NCI-H1092 treated with DMSO at 0.1 percent for 48 hours (cell line): ENCODE measurements at places on chromosomes 1 and 21.

- DNase-seq = no peak
These were observed 1.8 kb downstream of the MX2 start for GRCh38 chr21:41363370-41364270.

GRCh38 chr1:6603238-6603914 is 707 bp upstream of the KLHL21 start:
- DNase-seq = no peak

DNA sequence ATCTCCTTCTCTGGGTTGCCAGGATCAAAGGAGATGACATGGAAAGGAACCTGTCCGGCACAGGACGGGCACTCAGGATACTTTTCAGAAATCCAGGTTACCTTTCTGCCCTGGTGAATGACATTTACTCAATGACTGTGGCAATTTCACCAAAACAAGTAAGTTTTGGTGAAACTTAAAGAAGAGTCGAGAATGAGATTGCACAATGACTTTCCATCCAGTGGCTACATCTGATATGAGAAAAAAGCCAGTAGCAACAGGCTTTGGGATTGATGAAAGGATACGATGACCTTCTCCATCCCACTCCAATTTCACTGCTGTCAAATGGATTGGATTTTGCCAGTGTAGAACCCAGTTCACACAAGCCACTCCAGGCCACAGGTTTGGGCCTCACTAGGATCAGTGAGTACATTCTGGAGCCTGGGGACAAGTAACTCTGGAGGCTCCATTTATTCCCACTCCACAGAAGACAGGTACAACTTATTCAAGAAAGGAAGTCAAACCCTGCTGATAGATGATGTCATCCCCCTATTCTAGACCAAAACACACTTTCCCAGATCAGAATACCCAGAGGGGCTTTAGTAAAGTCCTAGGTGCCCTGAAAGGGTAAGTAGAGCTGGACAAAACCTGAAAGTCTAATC is 63.3 kb downstream of the PLPP3 start:
- no peak for DNase-seq

- DNase-seq = no peak
These were observed 3.2 kb upstream of the SLC27A3 start for GRCh38 chr1:153771841-153772593.

DNA sequence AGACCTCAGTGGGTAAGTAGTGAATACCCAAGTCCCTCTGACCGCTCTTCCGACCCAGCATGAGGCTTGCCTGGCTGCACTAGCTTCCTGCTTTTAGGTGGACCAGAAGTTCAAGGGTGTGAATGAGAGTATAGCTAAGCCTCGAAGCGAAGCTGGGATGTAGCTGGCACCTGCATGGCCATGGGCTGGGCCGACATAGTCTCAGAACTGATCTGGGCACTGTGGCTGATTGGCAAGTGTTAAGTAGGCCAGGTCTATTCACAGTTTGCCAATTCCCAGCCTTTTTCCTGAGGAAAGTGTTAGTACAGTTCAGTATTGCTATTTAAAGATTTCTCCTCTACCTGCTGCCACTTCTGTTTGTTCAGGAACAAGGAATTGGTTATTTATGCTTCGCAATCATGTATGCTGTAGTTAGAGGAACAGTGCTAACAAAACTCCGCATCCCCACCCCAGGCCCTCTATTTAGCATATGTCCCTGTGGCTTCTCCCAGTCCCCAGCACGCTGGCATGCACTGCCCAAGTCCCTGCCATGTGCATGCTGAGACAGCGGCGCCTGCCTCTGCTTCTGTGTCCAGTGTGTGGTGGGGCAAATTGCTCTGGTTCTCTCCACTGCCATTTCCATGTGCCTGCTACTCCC is 16.3 kb downstream of the SPATA46 start:
- no peak for DNase-seq

DNA sequence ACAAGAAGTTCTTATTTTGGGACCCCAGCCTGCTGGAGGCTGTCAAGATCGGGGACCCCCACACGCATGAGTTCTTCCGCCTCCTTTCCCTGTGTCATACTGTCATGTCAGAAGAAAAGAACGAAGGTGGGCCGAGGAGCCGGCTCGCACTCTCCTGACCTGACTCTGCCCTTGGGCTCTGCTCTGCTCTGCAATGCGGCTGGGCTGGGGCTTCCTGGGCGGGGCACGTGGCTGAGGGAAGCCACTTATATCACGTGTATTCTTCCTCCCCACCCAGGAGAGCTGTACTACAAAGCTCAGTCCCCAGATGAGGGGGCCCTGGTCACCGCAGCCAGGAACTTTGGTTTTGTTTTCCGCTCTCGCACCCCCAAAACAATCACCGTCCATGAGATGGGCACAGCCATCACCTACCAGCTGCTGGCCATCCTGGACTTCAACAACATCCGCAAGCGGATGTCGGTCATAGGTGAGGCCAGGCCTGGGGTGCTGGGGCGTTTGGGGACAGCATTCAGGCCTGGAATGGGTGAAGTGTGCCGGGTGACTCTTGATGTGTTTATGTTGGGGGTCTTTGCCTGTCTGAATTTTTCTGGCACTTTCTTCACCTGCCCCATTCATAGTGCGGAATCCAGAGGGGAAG is 17.6 kb downstream of the ATP8B2 start:
- DNase-seq = no peak

DNA sequence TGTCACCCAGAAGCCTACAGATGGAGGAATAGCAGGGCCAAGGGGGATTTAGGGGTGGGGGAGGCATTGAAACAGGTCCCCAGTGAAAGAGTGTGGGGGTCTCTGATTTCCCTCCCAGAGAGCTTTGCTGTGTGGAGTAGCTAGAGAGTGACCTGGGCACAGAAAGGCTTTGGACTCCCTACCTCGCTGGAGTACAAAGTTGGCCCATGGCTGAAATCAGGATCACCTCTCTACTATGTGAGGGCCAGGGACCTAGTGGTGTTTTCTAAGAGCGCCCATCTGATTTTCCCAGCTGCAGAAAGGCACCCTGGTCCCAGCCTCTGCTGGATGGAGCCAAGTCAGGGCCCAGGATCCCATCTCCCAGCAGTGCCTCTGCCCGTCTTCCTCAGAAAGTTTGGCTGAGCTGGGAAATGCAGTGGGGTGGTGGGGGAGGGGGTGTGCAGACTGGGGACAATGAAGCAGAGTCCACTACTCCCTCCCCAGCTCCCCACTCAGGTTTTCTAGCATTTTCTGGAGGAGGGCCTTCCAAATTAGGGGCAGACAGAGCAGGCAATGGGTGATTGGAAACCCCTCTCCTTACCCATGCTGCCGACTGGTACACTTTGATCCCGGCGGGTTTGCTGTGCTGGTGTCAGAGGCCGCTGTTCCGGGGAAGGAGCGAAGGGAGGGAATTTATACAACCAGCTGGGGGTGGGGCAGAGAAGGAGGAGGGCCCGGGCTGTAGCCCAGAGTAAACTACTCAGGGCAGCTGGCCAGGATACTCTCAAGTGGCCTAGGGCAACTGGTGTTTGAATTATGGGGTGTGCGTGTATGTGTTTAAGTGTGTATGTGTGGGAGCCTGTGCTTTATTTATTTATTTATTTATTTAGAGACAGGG is at the start of gene SELENBP1:
TSS of gene SELENBP1 (minus strand) at position 648 of the 877 bp plus-strand sequence. CDS start at position 584, 64 bp downstream.
- peak; percentile 95 for DNase-seq

DNA sequence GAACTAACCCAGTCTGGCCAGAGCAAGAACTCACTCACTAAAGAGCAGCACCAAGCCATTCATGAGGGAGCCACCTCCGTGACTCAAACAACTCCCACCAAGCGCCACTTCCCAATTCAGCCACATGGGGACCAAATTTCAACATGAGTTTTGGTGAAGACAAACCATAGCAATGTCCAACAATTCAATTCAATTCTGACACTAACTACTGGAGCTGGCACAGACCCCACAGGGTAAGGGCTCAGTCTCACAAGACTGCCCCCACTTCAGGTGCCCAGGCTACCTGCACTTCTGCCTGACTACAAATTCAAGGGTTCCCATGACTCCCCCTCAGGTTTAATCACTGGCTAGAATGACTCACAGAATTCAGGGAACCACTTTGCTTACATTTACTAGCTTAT is 48.8 kb upstream of the RAP1A start:
- DNase-seq = no peak

- DNase-seq = peak; percentile 97
These were observed 9.1 kb upstream of the CDK18 start for GRCh38 chr1:205495237-205495823.

- no peak for DNase-seq
These were observed 81.6 kb downstream of the CAMTA1 start for GRCh38 chr1:6866825-6867224.
